ENCODE measurements at places on chromosomes 13 and 19.

DNA sequence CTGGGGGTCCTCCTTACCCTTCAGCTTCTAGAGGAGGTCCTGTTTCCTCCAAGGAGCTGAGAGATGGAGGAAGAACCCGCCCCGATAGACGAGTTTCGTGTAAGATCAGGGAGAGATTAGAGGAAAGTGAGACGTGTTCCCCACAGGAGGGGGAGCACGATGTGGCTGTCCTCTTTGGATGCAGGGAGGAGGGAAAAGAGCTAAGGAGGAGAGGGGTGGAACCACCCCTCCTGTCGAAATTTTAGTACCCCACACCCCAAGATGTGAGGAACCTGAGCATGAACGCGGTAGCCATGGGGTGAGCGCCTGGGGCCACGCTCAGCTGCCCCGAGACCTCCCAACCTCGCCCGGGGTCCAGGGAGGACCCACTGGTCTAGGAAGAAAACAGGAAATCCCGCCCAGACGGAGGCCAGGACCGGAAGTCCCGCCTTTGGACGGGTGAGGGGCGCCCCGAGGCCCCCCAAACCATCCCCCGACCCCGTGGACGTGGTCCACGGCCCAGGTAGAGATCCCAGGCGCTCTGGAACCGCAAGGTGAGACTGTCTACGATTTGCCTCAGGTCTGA is 1.2 kb downstream of the AKT1S1 start:
- peak; percentile 67 for DNase-seq

DNA sequence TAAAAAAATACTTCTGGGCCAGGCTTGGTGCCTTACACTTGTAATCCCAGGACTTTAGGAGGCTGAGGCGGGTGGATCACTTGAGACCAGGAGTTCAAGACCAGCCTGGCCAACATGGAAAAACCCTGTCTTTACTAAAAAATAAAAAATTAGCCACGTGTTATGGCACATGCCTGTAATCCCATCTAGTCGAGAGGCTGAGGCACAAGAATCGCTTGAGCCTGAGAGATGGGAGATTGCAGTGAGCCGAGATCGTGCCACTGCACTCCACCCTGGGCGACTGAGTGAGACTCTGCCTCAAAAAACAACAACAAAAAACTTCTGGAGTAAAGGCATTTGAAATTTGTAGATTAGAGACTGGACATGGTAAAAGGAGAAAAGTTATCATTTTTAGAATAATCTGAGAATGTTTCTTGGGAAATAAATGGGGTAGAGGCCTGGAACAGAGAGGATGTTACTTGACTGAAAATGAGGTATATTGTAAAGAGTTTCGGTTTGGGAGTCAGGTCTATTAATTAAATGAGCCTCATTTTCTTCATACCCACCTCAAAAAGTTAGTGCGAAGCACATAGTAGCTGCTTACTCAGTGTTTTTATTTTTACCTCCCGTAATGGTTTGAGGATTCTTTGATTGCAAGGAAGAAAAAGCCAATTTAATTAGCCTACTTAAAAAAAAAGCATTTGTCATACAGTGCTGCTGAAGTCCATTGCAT is 2.6 kb downstream of the AKAP11 start:
- no peak for DNase-seq

GRCh38 chr13:112105244-112105681 is 38.3 kb downstream of the SOX1 start:
- DNase-seq: no peak

DNA sequence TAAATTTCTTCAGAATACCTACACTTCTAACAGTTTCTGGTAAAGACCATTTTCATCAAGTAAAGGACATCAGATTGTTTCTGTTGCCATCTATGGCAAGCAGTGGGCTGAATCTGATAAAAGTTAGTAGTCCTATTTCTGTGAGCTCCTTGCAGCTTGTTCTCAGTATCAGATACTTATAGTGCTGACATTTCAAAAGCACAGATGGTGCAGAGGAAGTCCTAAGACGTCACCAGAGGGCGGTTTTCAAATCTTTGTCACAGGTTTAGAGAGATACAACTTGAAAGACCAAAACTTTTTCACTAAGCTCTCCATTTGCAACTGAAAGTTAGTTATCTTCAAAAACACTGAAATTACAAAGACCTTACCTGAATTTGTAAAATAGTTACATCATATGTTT is 719.8 kb downstream of the SLITRK1 start:
- no peak for DNase-seq

DNA sequence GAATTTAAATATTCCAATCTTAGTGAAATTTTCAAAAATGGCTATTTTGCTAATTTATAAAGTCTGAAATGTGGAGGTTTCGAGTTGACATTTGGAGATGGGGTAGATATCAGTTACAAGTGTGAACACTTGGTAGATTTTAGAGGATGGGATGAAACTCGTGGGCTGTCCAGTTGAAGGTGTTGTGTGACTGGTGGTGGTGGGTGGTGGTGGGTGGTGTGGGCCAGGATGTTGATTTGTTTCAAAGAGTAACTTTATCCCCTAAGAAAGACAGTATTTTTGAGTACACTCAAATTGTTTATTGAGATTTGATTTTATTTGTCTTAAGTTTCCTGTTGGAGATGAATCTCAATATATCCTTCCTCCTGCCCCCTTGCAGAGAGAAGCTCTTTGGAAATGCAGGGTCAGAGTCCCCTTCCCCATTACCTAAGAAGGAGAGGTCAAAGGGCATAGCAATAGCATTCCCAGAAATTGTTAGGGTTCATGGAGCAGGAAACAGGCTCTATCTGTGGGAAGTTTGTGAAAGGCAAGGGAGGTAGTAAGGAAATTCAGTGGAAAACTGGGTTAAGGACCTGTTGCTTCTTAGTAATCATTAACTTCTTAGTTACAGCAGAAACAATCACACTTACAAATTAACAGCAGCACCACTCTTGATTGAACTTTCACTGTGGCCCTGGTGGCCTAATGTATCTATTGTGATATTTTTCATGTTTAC is 133.6 kb upstream of the RNF113B start:
- no peak for DNase-seq

GRCh38 chr13:94112227-94112626 is 367.3 kb downstream of the DCT start:
- DNase-seq: peak; percentile 90

GRCh38 chr19:2727640-2727944 is 6.4 kb upstream of the DIRAS1 start:
- no peak for DNase-seq

- DNase-seq: no peak
Observed at GRCh38 chr13:35848336-35849255, 282.6 kb downstream of the DCLK1 start.

DNA sequence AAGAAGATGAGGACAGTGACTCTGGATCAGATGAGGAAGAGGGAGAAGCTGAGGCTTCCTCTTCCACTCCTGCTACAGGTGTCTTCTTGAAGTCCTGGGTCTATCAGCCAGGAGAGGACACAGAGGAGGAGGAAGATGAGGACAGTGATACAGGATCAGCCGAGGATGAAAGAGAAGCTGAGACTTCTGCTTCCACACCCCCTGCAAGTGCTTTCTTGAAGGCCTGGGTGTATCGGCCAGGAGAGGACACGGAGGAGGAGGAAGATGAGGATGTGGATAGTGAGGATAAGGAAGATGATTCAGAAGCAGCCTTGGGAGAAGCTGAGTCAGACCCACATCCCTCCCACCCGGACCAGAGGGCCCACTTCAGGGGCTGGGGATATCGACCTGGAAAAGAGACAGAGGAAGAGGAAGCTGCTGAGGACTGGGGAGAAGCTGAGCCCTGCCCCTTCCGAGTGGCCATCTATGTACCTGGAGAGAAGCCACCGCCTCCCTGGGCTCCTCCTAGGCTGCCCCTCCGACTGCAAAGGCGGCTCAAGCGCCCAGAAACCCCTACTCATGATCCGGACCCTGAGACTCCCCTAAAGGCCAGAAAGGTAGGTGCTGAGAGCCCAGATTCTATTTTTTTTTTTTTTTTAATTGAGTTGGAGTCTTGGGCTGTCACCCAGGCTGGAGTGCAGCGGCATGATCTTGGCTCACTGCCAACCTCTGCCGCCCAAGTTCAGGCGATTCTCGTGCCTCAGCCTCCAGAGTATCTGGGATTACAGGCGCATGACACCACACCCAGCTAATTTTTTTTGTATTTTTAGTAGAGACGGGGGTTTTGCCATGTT is 2.3 kb downstream of the PPP1R15A start:
- DNase-seq: peak; percentile 24

DNA sequence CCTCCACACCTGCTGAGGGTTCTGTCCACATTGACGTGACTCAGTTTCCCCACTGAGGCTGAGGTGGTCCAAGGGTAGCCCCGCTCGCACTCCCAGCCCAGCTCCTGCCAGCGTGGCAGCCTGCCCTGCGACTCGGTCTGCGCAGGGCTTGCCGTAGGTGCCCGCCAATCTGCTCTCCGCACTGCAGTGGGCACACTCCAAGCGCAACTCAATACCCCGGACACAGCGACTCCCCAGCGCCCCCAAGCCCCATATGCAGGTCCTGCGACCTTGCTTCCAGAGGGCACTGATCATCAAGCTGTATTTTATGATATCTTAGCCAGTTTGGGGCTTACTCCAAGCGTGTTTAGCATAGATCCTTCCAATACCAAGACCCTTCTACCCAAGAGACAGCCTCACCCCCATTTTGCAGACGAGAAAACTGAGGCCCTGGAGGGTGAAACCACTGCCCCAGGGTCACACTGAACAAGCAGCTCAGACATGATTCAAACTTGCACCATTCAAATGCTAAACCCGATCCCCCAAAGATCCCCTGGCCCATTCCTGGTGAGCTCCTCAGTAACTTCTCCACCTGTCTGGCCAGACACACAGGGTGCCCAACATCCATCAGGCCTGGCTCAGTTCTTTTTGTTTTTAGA is 13.5 kb downstream of the PTPRS start:
- no peak for DNase-seq

- DNase-seq: no peak
Observed at GRCh38 chr19:739998-740715, 10.8 kb upstream of the MISP start.

- no peak for DNase-seq
Observed at GRCh38 chr19:5831159-5831558, 8.3 kb downstream of the FUT6 start.

DNA sequence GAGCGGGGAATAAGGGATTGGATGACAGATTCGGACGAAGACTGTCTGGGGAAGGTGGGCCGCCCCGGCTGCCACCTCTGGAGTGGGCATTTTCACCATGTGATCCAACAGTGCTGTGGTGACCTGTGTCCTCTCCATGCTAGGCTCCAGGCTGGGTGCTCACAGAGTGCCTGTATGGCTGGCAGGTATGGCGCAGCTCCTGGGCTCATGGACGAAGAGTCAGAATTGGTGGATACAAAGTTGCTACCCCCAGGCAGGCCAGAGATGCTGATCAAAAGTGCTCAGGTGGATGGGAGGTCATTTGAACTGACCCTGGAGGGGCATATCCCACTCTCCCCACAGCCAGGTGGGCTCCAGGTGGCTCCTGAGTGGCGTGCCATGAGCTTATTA is 111.3 kb upstream of the UQCRFS1 start:
- DNase-seq: no peak

- DNase-seq: peak; percentile 50
Observed at GRCh38 chr19:21604351-21604926, 99.0 kb downstream of the ZNF429 start.

- DNase-seq: peak; percentile 10
Observed at GRCh38 chr19:14021474-14021873, 6.5 kb upstream of the RLN3 start.

DNA sequence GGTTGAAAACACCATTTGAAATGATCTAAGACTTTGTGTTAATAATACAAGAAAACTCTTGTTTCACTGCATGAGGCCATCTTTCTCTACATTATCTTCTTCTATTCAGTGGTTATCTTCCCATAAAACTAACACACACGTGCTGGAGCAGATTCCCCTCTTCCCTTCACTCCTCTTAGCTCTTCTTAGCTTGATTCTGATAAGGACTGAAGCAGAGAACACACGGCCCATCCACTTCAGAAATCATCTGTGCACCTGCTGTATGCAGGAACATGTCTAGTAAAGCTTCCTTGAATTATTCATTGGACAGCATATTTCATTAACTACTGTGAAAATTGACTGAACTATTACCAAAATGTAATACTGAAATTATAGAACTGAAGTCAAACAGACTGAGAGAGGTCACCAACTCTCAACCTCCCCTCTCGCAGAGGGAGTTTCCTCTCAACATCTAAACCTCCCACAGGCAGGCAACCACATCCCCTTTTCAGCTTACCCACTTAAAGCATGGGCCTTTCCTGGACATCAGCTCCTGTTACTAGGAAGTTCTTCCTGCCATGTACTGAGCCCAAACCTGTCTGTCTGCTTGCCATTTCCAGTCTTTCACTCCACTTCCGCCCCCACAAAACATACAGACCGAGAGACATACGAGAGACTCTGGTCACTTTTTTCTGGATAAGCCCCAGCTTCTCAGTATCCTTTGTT is 113.9 kb downstream of the CRYL1 start:
- no peak for DNase-seq

DNA sequence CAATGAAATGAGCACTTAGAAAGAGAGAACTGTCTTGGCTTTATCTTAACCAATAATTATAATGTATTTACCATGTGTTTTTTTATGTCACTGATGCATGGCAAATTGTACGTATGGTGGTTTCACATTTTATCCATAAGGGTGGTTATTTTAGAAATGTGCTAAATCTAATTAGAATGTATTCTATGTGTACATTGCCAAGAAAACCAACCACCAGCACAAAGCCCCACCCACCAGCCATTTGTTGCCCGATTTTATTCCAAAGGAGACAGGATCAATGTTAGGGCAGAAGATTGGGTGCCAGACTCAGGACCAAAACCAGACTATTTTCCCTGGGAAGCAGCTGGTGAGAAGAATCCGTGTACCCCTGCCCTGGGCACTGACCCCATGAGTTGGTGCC is 63.0 kb upstream of the SOX1 start:
- no peak for DNase-seq

DNA sequence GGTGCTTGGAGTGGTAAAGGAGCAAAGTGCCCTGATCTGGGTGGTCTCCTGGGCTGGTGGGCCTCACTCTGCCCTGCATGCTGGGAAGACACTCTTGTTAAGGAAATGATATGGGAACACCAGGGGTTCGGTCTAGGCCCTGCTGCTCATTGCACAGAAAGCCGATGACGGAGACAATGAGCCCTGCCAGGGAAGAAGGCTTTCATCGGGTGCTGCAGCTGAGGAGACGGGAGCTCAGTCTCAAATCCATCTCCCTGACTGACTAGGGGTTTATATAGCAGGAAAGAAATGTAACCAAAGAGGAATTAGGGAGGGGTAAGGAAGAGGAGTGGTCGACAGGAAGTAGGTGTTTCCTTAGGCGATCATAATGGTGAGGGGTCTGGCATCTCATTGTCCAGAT is 253.4 kb downstream of the TEX29 start:
- DNase-seq: no peak

- DNase-seq: no peak
Observed at GRCh38 chr13:36763126-36763722, 55.8 kb upstream of the RFXAP start.

GRCh38 chr19:6188811-6189210 is 53.3 kb downstream of the ACSBG2 start:
- no peak for DNase-seq

DNA sequence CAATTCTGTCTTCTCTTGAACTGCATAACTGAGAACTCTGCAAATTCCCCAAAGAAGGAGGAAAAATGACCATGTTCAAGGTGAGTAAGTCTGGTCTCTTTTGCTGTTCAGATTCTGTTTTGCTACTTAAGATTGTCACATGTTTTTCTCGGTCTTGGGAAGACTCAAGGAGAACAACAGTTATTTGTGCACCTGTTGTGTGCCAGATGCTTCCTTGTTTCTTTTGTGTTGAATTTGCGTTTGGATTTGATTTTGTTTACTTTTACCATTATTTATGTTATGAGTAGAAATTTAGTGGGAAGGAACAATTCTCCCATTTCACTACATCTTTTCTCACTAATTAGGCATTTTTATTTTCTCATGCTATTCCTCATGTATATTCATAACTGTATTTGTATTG is 4.4 kb downstream of the ZNF284 start:
- no peak for DNase-seq
